ENCODE measurements at places on chromosomes 1 and 21.

- no peak for DNase-seq
Observed at GRCh38 chr1:56788102-56788501, 31.1 kb downstream of the FYB2 start.

- no peak for DNase-seq
Observed at GRCh38 chr1:30323352-30323751, 400.0 kb downstream of the MATN1 start.

DNA sequence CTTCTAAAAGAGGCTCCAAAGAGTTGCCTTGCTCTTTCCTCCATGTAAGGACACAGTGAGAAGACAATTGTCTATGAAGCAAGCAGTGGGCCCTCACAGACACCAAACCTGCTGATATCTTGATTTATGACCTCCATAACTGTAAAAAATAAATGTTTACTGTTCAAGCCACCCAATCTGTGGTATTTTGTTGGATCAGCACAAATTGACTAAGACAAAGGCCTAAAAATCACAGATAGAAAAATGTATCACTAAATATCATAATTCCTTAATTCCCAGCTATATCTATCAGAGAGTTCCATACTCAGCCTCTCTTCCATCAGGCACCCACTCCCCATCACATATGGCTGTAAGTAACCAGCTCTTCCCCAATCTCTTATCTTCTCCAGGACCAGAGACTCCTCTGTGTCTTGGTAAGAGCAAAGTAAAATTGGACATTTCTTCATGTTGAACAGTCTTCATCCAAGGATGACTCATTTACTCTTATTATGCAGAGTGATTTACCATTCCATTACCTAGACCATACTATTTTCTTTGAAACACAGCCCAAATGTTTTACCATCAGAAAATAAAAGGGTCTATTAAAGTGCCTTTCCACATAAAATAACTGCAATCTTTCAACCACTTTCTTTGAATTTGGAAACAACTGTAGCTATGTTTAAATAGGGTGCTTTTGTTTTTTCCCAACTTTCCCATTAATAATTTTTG lies 503.6 kb downstream of the MRPL39 start:
- no peak for DNase-seq

DNA sequence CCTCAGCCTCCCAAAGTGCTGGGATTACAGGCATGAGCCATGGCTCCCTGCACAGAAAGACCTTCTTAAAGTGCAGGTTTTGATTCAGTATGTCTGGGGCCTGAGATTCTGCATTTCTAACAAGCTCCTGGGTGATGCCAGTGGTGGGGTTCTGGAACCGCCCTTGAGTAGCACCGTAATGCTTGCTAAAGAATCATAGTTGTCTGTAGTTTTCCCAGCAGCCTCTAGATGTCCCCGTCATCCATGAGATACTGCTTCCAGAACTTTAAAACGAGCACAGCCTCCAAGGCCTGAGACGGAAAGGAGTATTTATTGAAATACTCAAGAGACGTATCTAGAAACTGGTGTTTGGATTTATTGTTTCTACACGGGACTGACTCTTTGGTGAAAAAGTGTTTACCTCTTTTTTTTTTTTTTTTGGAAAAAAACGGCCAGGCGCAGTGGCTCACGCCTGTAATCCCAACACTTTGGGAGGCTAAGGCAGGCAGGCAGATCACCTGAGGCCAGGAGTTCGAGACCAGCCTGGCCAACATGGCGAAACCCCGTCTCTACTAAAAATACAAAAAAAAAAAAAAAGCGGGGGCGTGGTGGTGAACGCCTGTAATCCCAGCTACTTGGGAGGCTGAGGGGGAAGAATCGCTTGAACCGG lies 2.6 kb upstream of the TOR3A start:
- DNase-seq: peak; percentile 49

DNA sequence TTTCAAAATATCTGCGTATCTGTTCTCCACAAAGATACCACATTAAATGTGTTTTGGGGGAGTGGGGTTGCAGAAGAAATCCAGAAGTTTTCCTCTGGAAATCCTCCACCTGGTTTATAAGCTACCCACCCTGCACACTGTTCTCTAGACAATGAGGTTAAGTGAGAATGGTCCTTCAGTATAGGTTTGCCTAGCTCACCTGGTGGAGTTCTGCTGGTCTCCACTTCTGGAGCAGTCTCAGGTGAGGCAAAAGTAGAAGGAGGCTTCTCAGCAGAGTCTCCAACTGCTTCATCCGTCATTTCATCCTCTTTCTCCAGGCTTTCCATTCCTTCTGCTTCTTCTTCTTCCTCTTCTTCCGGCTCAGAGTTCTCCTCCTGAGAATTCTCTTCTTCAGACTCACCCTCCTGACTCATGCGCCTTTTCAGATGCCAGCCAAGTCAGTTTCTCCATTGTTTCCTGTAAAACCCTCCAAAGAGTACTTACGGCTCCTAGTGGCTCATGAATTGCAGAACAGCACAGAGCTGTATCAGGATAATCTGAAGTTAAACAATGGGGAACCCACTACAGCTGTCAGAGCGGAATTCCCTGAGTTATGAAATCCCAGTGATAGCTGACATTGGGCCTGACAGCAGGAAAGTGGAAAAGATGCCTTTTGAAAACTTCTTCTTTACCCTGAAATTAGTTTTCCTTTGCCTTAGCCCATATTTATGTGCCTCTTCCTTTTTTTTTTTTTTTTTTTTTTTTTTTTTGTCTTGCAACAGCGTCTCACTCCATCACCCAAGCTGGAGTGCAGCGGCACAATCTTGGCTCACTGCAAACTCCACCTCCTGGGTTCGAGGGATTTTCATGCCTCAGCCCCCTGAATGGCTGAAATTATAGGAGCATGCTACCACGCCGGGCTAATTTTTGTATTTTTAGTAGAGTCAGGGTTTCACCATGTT lies 38.5 kb downstream of the MSTO1 start:
- DNase-seq: peak; percentile 42

GRCh38 chr1:207172885-207173284 lies 68.9 kb downstream of the C4BPA start:
- no peak for DNase-seq

DNA sequence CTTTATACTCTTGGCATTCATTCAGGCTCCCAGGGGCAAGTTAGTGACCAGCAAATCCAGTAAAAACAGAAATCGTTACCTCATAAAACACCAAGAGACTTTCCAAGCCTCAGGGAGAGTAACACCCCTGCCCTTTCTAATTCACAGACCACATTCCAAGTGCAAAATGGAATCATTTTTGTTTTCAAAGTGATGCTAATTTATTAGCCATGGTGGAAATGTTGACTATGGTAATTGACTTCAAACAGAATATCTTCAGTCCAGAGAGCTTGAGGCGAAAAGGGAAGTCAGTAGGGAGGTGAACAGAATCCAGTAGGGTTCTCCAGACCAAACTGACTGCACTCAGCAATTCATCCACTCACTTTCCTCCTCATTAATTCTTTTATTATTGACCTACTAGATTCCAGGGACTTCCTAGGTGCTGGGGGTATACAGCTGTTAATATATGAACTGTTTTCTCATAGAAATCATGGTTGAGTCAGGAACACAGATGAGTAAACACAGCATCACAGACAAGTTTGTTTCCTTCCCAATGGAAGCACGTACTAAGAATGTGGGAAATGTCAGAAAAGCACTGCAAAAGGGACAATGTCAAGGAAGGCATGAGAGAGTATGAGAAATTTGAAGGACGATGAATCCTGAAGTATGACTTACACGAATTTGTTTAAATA lies 388.5 kb upstream of the C1orf87 start:
- DNase-seq: no peak

DNA sequence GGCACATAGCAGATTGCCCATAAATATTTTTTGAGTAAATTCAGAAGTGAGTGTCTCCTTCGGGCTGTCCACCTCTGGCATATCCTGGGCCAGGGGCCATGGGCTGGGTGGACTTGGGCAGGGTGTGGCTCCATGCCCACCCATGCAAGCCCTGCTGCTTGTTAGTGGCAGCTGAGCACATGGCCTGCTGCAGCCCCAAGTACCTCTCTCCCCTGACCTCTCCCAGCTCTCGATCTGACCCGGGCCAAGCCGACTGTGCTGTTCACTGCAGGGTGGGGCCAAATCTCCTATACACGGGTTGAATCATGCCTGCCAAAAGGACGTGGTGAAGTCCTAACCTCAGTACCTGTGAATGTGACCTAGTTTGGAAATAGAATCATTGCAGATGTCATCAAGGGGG lies 132.5 kb upstream of the C1orf174 start:
- DNase-seq: no peak

- DNase-seq: peak; percentile 39
Observed at GRCh38 chr1:29752141-29752540, 515.8 kb downstream of the PTPRU start.

DNA sequence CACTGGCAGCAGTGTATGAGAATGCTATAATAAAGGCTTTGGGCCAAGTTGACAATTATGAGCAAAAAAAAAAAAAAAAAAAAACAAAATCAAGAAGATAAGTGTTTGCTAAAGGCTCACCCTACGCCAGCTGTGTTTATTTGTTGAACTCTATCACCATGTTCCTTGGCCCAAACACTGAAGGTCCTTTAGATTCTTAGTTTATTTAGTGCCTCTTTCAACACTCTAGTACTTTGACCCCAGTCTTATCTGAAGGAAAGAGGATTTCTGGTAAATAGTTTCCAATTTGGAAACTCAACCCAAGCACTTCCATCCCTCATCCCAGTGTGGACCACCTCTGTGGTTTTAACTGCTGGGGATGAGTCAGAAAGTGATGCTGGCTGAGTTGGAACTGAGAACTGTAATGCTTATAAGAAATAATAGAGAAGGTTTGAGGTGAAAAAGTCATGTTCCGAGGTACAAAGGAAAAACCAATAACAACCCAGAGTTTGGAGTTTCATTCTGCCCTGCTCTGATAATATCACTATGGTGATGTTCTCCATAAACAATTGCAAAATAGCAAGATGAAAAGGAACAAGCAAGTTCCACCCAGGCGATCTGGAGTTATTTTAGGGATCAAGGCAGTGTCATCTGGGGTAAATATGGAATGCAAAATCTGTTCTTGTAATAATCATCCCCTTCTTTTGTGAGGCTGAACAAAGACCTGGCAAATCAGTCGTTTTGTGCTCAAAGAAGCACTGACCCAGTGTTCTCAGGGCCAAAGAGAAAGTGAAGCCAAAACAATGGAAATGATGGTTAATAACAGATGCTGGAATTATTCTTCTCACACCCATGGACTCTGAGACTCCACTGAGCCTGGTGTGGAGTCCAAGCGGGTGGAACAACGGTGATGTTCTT lies 19.7 kb upstream of the CAPZB start:
- DNase-seq: no peak

DNA sequence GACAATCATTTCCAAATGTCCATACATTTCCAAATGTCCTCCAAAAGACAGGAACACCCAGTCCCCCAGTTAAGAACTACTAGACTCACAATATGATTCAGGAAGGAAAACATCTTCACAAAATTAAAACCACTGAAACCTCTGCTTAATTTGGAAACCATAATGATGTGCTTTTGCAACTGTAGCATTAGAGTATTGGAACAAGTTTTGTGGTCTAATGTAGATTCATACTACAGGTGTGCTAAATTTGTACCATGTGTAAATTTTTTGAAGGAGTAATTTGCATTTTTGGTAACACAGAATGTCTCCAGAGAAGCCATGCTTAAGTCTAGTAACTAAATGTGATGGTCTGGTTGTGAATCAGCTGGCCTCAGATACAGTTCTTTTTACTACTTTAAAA lies 129.6 kb downstream of the DPYD start:
- DNase-seq: no peak

DNA sequence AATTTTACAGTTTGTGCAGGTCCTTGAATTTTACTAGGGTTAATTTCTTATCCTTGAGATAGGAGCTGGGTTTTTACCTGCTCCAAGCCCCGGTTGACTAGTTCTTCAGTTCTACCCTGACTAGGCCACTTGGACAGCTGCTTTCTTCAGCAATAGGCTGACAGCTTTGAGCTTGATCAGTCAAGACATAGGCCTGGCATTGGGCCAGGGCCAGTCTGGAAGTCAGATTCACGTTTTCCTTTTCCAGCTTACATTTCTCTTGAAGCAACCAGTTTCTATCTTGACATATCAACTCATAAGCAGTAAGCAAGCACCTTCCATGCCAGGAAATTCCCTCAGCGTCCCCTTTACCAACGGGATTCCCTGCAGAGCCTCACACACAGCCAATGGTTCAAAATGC lies 63.7 kb upstream of the AJAP1 start:
- no peak for DNase-seq

GRCh38 chr1:211247921-211248320 lies 11.2 kb upstream of the RCOR3 start:
- DNase-seq: no peak

- DNase-seq: peak; percentile 14
Observed at GRCh38 chr1:162695687-162696086, 63.4 kb downstream of the DDR2 start.

DNA sequence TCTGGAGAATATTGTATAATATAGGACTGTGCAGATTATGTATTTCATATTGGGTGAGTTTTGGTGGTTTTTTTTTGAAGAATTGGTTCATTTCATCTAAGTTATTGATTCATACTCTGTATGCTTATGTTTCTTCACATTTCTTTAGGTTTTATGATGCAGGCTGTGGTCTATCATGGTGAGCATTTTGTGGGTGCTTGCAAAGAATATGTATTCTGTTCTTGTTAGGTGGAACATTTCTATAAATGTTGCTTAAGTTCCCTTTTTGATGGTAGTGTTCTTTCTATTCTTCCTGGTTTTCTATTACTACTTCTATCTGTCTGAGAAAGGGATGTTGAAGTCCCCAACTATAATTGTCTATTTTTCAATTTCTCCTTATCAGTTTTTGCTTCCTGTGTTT lies 42.6 kb downstream of the PKN2 start:
- DNase-seq: no peak

DNA sequence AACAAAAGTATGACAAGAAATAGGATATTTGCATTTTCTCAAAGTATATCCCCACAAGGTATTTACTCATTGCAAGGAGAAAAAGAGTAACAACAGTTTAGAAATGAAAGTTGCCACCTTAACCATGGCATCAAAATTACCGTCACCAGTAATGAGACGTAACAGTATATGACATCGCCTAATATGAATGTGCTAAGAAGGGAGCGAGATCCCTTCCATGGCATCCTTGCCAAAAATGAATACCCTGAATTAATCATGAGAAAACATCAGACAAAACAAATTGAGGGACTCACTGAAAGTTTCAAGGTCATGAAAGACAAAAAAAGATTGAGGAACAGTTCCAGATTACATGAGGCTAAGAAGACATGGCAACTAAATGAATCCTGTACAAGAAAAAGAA lies 78.9 kb upstream of the MROH9 start:
- DNase-seq: no peak

Measured in neuronal stem cell (in vitro differentiated cells).